Memory B cell (primary cell): ENCODE measurements at places on chromosomes 1 and 21.

DNA sequence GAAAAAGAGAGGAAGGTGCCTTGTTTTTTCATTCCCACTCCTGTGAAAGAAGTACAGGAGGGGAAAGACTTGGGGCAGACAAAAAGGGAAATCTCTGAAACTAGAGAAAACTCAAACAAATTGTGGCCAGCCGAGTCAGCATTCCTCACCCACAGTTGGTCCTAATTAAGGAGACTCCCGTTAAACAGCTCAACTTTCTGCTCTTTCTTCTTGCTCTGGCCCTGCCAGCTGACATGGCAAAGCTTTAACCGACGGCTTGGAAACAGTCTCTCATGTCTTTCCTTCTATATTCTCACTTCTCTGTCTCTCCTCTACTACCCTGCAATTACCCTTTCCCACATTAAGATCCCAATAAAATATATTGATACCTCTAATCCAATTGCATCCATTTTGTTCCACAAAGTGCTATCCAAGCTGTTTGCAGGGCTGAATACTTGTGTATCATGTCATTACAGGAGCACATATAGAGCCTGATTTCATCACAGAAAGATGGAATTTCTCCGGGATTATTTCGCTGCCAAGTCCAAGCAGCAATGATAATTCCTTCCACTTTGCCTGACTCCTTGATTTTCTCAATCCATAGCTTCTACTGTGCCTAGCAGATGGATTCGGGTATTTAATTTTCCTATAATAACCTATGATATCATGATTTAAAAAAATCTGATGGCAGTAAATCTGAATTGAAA is 65.4 kb upstream of the IPO9 start:
- no peak overlapping the region for H3K4me3 ChIP-seq
- peaks cover 1% of the 10 kb centered on the region for H3K36me3 ChIP-seq
- H3K4me1 ChIP-seq, result peaks cover 2% of the 10 kb centered on the region
- peaks cover 5% of the 10 kb centered on the region for H3K27me3 ChIP-seq
- H3K27ac ChIP-seq, result no peak overlapping the region

GRCh38 chr1:32163405-32163804 is 16.1 kb upstream of the TXLNA start:
- H3K27ac ChIP-seq, result no peak overlapping the region
- no peaks in the 10 kb centered on the region for H3K4me1 ChIP-seq
- H3K36me3 ChIP-seq, result peaks cover 46% of the 10 kb centered on the region
- DNase-seq, result no peak

DNA sequence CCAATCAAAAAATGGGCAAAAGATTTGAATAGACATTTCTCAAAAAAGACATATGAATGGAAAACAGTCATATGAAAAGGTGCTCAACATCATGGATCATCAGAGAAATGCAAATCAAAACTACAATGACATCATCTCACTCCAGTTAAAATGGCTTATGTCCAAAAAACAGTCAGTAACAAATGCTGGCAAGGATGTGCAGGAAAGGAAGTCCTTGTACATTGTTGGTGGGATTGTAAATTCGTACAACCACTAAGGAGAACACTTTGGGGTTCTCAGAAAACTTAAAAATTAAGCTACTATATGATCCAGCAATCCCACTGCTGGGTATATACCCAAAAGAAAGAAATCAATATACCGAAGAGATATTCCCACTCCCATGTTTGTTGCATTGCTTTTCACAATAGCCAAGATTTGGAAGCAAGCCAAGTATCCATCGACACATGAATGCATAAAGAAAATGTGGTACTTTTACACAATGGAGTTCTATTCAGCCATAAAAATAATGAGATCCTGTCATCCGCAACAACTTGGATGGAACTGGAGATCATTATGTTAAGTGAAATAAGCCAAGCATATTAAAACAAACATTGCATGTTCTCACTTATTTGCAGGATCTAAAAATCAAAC is 17.9 kb downstream of the GBP5 start:
- DNase-seq, result no peak
- peaks cover 7% of the 10 kb centered on the region for H3K4me1 ChIP-seq
- no peak overlapping the region for H3K4me3 ChIP-seq
- no peaks in the 10 kb centered on the region for H3K27me3 ChIP-seq
- H3K27ac ChIP-seq, result no peak overlapping the region
- peaks cover 25% of the 10 kb centered on the region for H3K36me3 ChIP-seq

GRCh38 chr1:29569971-29570634 is 333.8 kb downstream of the PTPRU start:
- H3K4me1 ChIP-seq, result no peaks in the 10 kb centered on the region
- no peak overlapping the region for H3K27ac ChIP-seq
- no peaks in the 10 kb centered on the region for H3K36me3 ChIP-seq
- no peak overlapping the region for H3K4me3 ChIP-seq
- no peak for DNase-seq

DNA sequence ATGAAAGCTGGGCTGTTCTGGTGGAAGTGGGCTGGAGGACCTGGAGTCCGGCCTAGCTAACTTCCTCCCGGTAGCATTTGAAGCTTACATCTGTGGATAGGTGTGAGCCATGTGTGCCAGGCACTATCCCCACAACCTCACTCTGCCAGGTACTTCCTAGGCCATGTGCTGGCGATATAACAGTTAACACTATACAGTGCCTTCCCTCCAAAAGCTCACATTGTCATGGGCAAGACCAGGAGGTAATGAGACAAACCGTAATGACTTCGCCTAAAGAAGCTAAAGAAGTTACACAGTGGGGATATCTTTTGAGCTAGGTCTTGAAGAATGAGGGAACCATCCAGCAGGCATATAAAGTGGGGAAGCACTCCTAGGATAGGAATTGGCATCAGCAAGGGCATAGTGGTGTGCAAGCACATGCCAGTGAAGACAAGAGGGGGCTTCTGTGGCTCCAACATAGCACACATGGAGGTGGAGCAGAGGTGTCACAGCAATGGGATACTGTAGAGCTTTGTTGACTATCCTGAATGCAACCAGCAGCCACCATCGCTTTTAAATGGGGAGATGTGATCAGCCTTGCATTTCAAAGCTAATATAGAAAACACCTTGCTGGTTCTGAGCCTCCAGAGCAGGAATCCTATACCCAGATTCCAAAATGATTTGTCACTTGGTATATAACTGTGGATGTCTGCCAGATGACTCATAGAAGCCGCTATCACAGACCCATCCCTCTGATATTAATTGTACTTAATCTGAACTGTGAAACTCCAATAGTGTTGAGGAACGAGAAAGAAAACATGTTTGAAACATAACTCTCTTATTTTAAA is 466.3 kb downstream of the LMO4 start:
- H3K4me1 ChIP-seq, result peaks cover 8% of the 10 kb centered on the region
- no peak for DNase-seq
- no peaks in the 10 kb centered on the region for H3K36me3 ChIP-seq
- no peak overlapping the region for H3K27ac ChIP-seq

DNA sequence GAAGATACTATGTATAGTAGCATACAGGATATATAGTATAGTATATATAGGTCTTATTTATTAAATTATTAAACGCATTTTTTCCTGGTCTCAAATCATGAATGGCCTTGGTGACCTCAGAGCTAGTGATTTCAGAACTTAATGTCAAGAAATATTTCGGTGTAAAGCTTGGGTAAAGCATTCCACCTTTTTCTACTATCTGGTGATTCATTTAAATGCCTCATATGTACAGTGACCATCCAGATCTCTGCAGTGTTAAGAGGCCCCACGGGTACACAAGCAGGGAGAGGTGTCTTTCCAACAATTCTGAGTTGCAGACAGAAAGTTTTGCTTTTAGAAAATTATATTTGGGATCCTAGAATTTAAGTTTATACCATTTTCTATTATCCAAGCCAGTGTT is 626.5 kb downstream of the PTPRC start:
- H3K4me3 ChIP-seq, result no peak overlapping the region
- H3K27ac ChIP-seq, result no peak overlapping the region
- H3K4me1 ChIP-seq, result no peaks in the 10 kb centered on the region
- no peaks in the 10 kb centered on the region for H3K36me3 ChIP-seq
- no peak for DNase-seq
